ENCODE measurements at places on chromosomes 1 and 21.

DNA sequence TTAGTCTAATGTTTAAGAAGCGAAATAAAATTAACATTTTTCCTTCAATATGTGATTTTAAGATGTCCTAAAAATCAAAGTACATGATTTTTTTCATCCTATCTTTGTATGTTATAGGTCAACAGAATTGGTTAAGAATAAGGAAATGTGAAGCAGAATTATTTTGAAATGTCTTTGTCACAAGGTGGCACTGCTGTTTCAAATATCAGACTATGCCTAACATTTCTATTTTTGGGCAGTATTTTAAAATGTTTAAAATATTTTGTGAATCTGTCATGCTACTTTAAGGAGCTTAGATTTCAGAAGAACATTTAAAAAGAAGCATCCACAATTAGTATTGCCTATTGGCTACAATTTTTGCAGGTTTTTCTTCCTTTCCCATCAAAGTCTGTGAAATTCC is 38.7 kb downstream of the AMY1C start:
- no peak for DNase-seq

DNA sequence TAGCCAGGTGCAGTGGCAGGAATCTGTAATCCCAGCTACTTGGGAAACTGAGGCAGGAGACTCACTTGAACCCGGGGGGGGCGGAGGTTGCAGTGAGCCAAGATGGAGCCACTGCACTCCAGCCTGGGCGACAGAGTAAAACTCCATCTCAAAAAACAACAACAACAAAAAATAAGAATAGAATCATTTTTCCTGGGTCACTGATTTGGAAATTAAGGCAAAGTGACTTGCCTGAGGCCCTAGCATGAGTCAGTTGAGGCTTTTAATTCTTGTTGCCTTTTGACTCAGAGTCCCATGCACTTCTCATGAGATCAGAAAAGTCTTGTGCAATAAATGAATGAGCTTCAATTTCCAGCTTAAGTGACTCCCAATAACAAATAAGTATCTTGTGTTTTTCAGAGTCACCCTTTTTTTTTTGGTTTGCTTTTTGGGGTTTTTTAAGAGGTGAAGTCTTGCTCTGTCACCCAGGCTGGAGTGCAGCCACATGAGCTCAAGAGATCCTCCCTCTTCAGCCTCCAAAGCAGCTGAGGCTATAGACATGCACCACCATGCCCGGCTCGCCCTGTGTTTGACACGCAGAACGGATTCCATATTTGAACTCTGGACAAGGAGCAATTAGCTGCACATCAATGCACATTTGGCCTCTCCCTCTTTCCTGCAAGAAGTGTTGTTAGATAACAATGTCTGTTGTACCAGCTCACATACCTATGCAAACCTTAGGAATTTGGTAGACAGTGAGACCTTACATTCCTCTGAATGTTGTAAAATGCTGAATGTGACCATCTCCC is 3.4 kb upstream of the PLEKHM2 start:
- no peak for DNase-seq

- peak; percentile 78 for DNase-seq
Observed at GRCh38 chr1:157090196-157090647, 9.4 kb downstream of the ETV3L start.

GRCh38 chr1:169795687-169796086 is 980 bp upstream of the METTL18 start:
- peak; percentile 11 for DNase-seq

- peak; percentile 33 for DNase-seq
Observed at GRCh38 chr1:12121212-12122003, 45.4 kb upstream of the TNFRSF1B start.

DNA sequence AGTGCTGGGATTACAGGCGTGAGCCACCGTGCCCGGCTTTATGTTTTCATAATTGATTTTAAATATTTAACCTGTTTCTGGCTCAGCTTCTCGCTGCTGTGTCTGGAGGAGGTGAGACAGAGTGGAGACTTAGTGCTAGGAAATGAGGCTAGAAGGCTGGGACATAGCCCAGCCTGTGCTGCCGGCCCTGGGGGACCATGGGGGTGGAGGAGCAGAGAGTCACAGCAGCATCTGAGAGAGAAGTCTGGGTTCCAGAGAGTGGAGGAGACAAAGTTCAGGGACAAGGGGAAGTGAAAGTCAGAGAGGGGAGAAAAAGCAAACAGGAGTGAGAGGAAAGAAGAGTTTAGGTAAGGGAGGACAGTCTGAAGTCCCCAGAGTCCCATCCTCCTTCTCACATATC is 71.9 kb downstream of the LHX9 start:
- DNase-seq: no peak

DNA sequence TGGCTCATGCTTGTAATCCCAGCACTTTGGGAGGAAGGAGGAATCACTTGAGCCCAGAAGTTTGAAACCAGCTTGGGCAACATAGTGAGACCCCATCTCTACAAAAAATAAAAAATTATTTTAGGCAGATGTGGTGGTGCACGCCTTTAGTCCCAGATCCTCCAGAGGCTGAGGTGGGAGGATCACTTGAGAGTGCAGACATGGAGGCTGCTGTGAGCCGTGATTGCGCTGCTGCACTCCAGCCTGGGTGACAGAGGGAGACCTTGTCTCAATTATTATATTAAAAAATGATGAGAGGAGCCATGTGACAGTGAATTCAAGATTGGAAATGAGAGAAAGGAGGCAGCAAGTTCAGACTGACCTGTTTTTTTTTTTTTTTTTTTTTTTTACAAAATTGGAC is 282.3 kb downstream of the ZP4 start:
- DNase-seq: no peak

GRCh38 chr1:238552271-238552670 is 661.5 kb upstream of the ZP4 start:
- DNase-seq: no peak

- no peak for DNase-seq
Observed at GRCh38 chr1:201074018-201074417, 38.2 kb downstream of the CACNA1S start.

DNA sequence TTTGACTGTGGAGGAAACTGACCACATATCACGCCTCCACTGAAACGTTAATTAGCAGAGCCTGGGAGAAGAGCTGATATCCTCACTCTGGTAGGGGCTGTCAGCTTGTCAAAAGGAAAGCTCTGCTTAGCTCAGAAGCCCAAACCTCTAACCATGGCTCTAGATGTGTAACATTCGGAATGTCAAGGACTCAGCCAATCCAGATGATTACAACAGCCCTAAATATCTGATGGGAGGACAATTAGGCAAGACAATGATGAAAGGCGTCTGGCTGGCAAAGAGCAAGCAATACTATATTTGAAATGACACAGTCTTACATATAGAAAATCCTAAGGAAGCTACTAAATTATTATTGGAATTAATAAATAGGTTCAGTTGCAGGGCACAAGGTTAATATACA is 45.7 kb upstream of the COX20 start:
- no peak for DNase-seq

DNA sequence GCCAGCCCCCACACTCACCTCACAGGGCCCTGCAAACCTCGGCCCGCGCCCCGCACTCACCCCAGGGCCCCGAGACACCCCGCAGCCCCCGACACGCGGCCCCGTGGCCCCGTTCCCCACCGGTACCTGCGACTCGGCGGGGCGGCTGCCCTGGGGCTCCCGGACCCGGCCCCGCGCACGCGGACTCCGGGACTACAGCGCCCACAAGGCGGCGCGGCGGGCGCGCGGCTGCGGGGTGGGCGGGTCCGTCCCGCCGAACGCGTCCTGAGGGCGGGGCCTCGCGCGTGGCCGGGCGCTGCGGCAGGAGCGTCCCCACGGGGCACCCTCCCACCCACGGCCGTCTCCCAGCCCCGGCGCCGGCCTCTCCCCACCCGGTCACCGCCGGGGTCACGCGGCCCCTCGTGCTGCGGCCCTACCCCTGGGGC is at the start of gene SLC19A1:
Gene SLC19A1 (minus strand): TSS at position 199 of the 425 bp plus-strand sequence. CDS start 4,481 bp downstream, outside the sequence.
- DNase-seq: peak; percentile 77

- DNase-seq: no peak
Observed at GRCh38 chr1:164735315-164736052, 176.5 kb downstream of the PBX1 start.

DNA sequence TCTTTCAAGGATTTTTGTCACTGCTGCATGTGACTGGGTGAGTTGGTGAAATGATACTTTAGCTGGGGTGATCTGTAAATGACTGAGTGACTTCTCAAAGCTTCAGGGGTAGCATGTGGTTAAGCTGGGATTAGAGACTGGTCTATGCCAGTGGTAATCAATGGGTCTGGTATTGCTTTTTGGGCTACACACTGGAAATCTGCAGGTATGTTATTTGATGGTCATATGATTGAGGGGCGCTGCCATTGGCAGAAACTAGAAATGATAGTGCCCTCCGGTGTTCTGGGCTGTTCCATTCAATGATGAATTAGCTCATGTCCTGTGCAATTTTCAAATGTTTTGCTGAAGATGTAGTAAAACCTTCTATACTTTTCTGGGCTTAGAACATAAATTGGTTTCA is 39.7 kb upstream of the DNAJC6 start:
- no peak for DNase-seq

GRCh38 chr1:50529510-50529909 is 106.3 kb upstream of the DMRTA2 start:
- DNase-seq: no peak

GRCh38 chr1:66495495-66495894 is 38.5 kb upstream of the SGIP1 start:
- no peak for DNase-seq

DNA sequence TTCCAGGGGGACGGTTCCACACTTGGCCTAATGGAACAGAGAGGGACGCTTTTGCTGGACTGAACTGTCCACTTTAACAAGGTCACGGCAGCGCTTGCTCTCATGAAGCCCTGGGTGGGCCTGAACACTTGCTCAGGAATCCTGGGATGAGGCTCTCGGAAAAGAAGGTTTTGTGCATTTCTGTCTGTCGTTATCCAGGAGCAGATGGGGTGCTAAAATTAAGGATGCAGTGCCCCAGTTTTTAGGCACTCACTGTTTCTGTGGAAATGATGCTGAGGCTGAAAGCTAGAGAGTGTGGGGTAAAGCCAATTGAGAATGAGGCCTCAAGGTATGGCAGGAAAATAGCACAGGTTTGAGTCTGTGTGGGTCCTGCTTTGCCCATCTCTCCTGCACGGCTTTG is 111.0 kb downstream of the DAB1 start:
- no peak for DNase-seq

- DNase-seq: no peak
Observed at GRCh38 chr21:39610703-39611102, 2.0 kb upstream of the B3GALT5 start.

GRCh38 chr1:113904293-113904673 is 316 bp downstream of the AP4B1 start:
- DNase-seq: no peak

DNA sequence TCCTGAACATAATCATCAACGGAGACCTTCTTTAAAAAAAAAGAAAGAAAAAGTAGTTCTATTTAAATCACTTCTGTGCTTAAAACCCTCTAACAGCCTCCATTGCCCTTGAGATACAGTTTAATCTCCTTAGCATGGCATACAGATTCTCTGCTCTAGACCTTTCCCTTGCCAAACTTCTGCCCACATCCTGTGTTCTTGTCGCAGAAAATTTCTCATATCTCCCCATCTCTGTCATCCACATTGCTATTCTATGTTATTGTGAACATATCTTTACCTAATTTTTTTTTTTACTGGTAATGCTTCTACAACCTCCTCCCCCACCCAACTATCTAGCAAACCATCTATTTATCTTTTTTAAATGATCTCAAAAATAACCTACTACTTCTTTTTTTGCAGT is 135.7 kb upstream of the PROX1 start:
- peak; percentile 20 for DNase-seq

DNA sequence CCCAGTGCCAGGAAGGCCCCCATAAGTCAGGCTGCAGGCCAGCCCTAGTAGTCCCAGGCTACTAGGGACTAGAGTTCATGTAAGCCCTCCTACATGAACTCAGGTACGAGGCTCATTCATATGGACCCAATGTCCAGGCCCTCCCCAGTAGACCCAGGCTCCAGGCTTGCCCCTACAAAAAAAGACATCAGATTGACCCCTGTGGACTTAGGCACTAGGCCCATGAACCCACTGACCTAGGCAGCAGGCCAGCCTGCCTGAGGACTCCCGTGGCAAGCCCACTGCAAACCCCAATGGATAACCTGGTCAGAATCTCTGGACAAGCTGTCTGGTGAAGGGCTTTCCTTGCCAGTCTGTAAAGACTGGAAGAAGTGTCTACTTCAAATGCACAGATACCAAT is 51.2 kb downstream of the TNNI3K start:
- no peak for DNase-seq

GRCh38 chr1:147919896-147920295 is 8.3 kb upstream of the GPR89B start:
- DNase-seq: no peak

DNA sequence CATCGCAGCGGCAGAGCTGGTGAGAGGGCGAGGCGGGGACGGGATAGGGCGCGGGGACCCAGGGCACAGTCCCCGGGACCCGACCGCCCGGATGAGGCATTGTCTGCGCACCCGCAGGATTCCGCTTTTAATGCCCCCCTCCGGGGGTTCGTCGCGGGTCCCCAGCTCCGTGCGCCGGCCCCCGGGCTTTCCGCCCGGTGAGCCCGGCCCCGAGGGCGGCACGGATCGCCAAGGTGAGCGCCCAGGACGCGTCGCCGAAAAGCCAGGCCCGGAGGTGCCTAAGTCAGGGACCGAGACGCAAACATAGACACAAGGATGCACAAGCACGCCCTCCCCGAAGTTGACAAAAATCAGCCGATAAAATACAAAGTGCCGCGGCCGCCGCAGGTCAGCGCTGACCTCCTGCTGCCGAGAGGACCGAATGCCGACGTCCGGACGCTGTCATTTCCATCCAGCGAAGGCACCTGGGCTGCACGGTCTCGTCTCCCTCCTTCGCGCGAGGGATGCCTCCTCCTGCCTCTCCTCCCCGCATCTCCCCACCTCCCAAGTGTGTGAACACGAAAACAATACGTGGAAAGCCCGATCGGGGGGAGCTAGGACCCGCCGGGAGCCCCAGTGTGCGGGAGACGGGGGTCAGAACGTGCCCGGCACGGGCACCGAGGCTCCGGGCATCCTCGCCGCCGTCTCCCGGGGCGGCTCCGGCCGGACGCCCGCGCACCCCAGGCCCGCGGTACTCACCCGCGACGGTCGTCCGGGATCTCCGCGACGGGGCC is 101.1 kb upstream of the SOD1 start:
- no peak for DNase-seq

- DNase-seq: no peak
Observed at GRCh38 chr1:121558514-121558913, 373.7 kb downstream of the SRGAP2C start.

GRCh38 chr1:235843461-235843961 is 23.2 kb downstream of the LYST start:
- peak; percentile 28 for DNase-seq

- no peak for DNase-seq
Observed at GRCh38 chr1:112517231-112517630, 8.5 kb downstream of the WNT2B start.

GRCh38 chr1:207186503-207186902 is 82.5 kb downstream of the C4BPA start:
- DNase-seq: no peak

GRCh38 chr21:44350773-44351481 is 2.5 kb upstream of the TRPM2 start:
- no peak for DNase-seq

GRCh38 chr1:70405780-70406416 is 5.2 kb upstream of the CTH start:
- DNase-seq: no peak

- no peak for DNase-seq
Observed at GRCh38 chr1:228754646-228755268, 19.5 kb downstream of the RHOU start.

GRCh38 chr21:38440746-38441145 is 57.5 kb downstream of the ERG start:
- no peak for DNase-seq
